ENCODE measurements at places on chromosomes 5 and 9.

DNA sequence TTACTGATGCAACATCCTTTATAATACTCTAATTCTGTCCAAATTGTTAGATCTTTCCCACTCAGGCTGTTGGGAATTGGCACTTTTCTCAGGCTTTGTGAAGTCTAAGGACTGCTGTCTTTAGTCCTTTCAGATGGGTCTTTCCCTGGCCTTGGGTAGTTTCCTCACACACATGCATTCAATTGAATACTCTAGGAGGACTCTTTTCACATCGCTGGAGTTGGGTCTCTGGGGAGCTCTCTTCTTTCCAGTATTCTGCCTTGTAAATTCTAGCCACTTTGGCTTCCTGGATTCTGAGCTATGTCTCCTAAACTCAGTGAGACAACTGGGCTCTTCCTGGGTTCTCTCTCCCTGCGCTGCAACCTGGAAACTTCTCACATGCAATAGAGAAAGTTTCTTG, 215.5 kb downstream of the SNX18 start:
- no peak for ATAC-seq

GRCh38 chr5:138875552-138875875, 379 bp upstream of the LRRTM2 start:
- ATAC-seq, result peak; percentile 13

DNA sequence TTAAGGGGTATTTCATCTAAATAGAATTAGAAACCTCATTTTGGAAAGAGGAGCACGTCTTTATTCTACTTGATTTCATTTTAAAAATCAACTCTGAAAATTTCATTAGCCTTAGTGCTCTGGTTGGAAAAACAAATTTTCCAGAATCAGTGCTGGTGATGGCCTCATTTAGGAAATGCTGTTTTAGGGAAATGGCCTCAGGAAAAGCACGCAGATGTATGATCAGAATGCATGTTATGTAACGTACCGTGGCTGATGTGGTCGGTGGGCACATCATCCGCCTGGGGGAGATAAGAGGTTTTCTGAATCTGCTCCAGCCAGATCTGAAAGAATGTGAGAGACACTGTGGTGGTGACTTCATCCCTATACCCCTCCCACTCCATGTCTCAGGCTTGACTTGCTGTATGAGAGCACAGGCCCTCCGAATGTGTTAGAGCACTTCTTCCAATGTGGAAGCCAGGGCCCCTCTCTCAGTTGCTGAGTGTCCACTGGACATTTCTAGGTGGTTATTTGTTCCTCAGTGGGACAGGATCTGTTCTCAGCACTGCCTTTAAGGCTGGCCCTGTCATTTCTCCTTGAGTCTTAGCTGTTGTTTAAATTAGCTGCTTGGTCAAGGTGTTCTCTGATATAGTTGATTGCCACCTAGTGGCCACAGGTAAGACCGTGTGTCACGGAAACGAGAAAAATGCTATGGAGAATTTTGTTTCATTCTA, 96.5 kb downstream of the ARHGAP26 start:
- peak; percentile 55 for ATAC-seq

DNA sequence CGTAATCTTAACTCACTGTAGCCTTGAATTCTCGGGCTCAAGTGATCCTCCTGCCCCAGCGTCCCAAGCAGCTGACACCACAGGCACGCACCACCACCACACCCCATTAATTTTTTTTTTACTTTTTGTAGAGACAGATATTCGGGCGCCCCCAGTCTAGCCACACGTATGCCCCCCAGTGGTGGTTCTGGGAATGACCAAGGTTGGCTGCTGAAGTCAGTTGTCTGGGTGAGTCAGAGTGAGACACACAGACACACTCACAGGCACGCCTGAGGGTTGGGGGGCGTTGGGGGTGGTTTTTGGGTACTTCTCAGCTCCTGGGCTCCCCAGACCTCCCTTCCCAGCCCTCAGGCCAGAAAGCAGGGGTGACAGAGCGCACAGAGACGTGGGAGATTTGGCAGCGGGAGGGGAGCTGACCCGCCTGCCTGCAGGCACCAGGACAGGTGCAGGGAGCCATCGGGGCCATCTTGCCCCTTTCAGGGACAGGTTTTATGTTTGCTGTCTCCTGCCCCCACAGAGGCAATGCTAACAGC, 4.2 kb upstream of the ENTPD8 start:
- ATAC-seq, result peak; percentile 79

DNA sequence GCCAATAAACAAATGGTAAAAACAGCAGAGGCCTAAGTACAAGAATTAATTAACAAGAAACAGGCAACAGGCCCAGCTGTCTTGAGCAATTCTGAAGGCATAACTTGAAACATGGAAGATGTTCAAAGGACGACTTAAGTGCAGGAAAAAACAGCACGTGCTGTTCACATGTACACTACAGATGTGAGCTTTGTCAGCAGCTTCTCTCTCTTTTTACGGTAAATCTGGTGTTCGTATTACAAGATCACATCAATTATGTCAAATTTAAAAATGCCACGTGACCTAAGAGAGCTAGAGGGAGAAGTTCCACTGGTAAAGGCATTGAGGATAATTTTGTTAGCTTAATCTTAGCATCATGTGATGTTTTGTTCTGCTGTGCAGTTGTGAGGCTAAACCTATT, 281.1 kb downstream of the PSAT1 start:
- peak; percentile 51 for ATAC-seq

GRCh38 chr9:125202846-125203618, 2.7 kb downstream of the RABEPK start:
- ATAC-seq, result no peak

DNA sequence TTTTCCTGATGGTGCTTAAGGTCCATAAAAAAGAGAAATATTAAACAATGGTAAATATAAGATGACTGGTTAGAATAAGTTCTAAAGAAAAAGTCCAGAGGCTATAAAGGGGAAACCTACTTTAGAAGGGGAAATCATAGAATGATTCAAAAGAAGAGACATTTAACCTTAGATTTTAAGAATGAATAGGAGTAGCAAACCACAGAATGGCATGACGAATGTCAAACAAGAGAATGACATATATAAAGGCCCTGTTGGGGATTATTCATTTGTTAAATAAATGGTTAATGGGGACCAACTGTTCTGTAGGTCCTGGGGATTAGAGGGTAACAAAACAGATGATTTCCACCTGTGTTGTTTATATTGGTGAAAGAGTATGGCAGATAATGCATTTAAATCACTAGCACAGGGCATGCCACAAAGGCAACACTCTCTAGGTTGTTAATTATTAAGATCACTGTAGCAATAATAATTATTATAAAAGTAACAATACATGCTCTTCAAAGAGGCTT, 495.2 kb upstream of the GRIA1 start:
- no peak for ATAC-seq

DNA sequence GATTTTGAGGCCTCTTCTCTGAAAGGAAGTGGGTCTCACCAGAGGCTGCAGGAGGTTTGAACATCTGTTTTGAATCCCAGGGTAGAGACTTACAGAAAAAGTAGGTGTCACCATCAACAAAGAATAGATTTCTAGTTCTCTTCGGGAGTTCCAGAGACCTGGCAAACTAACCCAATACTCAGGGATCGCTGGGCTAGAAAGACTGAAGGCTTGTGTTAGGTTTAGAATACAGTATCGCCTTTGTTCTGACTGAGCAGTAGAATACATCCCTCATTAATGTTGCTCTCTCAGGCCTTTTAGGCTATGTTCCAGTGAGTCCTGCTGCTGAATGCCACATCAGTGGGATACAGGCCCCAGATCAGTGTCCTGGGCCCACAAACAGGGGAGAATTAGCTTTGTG, 27.2 kb downstream of the RUSC2 start:
- peak; percentile 5 for ATAC-seq

GRCh38 chr5:14465116-14465515, 116.5 kb upstream of the OTULINL start:
- ATAC-seq, result no peak

GRCh38 chr5:130052752-130053151, 148.5 kb downstream of the CHSY3 start:
- ATAC-seq, result no peak

- no peak for ATAC-seq
These were observed 126.5 kb downstream of the RPS23 start for GRCh38 chr5:82151662-82152061.

GRCh38 chr5:68708156-68708841, 385.5 kb upstream of the SLC30A5 start:
- no peak for ATAC-seq

DNA sequence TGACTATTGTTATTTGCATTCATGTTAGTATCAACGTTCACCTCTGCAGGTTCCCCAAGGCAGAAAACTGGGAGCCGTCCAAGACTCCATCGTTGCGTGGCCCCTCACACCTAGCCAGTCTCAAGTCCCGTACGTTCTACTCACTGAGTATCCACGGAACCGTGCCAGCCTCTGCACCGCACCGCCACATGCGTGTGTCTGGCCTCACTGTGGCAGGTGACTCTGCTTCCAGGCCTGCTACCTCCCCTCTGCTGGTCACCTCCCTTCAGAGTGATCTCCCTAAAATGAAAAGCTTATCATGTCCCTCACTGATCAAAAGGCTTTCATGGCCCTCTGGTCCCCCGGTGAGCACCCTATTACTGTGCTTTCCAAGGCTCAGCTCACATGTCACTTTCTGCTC, 108.1 kb downstream of the GABBR2 start:
- ATAC-seq, result no peak

- no peak for ATAC-seq
These were observed 11.4 kb downstream of the HMCN2 start for GRCh38 chr9:130276955-130277354.

DNA sequence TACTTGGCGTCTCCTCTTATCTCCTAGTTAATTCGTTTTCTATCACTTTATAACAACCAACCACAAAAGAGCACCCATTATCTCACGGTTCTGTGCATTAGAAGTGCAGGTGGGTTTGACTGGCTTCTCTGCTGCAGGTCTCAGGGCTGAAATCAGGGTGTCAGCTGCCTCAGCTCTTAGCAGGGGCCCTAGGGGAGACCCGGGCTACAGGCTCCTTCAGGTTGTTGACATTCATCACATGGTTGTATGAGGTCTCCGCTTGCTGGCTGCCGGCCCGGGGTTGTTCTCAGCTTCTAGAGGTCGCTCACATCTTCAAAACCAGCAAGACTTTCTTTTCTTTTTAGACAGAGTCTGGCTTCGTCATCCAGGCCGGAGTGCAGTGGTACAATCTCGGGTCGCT, 2.9 kb upstream of the ZMYND19 start:
- no peak for ATAC-seq

GRCh38 chr5:53476531-53477480, 3.6 kb upstream of the FST start:
- no peak for ATAC-seq

- ATAC-seq, result peak; percentile 17
These were observed 345 bp upstream of the PRRC1 start for GRCh38 chr5:127517110-127517479.

DNA sequence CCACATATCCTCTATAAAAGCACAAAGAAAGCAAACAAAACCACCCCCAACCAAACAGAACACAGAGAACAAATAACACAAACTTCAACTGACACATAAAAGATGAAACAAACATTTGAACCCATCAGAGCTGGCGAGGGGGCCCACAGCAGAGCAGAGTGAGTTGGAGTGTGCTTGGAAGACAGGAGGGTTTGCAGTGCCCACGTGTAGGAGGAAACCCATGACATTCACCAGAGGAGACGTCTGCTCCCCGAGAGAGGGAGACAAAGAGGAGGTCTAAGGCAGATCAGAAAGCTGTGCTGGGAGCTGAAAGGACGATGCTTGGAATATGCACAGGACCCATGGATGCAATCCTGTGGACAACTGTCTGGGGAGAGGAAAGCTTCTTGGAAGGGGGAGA, 27.0 kb downstream of the MRPL36 start:
- peak; percentile 94 for ATAC-seq

DNA sequence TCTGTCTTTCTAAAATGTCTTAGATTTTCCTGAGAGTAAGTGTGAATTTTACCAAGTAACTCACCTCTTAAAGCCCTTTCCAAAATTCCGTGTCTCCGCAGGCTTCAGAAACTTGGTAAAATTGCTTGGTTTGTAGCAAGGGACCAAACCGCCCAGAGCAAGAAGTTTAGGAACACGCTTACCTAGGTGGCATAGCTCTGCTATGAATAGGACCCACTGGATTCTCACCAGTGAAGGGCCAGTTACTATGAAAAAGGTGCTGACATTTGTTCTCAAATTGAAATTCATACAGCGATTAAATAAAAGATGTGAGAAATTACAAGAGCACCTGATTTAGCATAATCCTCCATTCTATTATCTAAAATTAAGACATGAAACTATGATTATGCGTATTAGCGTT, 6.7 kb downstream of the NME5 start:
- ATAC-seq, result no peak

DNA sequence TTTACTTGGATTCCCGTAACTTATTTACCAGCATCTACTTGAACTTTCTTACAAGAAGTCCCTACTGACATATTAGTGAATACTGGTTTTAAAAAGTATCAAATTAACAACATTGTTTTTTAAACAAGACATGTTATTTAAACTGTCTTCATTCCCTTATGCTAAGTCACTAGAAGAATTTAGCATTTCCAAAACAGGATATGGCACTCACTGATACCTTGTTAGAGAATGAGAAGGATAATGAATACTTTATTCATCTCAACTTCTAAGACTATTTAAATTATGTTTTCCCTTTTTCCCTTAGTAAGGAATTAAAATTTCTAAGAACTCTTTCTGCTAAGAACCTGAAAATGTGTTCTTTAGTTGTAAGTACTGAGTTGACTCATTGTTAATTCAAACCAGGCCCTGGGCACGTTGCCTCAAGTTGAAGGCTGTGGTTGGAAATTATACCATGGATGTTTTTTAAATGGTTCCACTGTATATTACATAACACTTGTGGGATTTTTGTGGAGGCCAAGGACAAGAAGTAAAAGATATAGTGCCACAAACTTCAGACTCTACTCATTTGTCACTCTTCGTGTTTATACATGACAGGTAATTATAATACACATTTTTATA, 219.0 kb upstream of the EDIL3 start:
- no peak for ATAC-seq

DNA sequence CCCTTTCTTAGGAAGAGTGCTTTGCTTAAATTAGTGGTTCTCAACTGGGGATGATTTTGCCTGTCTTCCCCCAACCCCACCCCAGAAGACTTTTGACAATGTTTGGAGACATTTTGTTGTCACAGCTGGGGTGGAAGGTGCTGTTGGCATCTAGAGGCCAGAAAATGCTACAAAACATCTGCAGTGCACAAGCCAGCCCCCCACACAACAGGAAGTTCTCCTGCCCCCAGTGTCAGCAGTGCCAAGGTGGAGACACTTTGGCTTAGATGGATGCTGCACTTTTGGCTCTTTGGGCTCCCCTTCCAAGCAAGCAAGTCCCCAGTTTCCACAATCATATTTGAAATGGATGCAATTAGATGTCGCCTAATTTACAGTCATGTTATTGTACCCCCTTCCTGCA, 2.7 kb downstream of the HEMGN start:
- ATAC-seq, result no peak

GRCh38 chr5:107483231-107484024, 187.3 kb downstream of the EFNA5 start:
- no peak for ATAC-seq

DNA sequence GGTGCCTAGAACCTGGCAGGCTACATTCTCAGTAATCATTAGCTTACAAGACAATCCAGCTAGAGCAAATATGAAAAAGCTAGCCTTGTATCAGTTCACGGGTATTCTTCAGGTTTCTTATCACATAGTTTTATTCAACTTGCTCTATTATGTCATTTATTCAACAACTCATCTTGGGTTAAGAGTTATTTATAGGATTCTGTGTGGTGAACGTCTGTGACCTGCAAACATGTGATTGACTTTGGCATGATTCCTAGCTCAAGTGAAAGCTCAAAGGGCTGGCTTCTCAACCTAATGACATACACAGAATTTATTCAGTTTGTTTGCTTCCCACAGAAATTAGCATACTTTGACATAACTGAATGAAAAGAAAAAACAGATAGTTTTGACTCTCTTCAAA, 173.1 kb downstream of the PLPPR1 start:
- ATAC-seq, result no peak

GRCh38 chr5:63128761-63129160, 550.1 kb downstream of the LRRC70 start:
- no peak for ATAC-seq

All from SK-N-SH treated with all-trans-retinoic acid at 6 μM for 48 hours (cell line).